Brain (organoid and tissue), 16 donors: ENCODE measurements at places on chromosomes 5 and 9.

DNA sequence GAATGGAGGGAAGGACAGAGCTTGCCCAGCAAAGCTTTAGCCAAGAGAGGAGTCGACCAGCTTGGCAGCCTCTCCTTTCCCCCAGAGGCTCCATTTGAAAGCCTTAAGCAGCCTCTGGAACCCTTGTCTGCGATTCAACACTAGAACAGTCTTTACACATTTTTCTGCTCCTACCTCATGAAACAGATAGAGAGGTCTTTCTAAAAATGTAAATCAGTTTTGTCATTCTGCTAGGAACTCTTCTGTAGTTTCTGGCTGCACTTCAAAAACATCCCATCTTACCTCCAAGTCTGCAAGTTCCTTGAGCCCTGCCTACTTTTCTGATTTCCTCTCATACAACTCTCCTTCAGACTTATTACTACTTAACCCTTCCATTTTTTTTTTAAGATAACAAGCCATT, 70.1 kb downstream of the PDE4D start:
- DNase-seq, result no peak

DNA sequence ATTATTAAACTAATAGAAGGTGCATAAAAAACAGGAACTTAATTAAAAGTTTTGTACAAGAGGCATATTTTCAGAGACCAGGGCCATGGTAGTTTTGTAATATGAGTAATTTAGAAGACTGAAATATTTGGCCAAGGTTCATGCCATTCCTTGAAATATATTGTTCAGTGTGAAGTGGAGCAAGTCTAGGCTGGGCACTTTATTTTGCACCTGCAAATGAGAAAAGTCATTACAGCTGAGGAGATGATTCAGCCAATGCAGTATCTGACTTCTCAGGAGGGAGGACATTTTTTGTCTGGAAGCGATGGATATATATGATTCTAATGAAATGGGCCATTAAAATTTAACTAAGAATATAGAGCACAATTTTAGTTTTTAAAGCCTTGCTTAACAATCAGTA, 754.0 kb upstream of the ADAMTS16 start:
- DNase-seq, result no peak

DNA sequence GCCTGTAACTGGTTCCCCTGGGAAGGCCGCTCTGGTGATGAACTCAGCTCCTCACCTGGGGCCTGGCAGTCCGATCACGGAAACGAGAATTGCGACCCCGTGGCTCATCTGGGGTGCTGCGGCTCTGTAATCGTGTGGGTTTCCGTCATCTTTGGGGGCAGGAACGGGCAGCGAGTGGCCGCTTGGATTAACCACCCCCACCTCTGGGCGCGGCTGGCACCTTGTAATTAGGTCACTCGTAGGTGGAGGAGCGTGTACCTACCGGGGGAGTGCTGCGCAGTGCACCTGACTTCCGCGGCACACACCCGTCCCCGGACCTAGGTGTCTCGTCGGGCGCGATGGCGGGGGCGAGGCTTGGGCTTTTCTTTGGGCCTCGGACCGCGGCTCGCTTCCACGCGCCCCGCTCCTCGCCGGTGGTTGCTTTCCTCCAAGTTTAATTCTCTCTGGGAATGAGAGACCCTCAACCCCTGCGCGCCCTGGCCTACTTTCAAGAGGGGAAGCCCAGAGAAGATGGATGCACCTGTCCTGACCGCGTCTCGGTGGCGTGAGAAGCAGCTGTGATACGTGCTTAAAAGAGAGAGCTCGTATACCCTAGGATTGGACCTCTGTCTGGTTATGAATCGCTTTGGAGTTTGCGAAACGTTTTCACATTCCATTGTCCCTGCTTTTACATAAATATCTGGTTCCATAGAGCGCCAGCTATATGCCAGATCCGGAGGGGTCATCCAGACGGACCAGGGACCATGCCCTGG, 744 bp upstream of the PPP2CA start:
- no peak for DNase-seq

DNA sequence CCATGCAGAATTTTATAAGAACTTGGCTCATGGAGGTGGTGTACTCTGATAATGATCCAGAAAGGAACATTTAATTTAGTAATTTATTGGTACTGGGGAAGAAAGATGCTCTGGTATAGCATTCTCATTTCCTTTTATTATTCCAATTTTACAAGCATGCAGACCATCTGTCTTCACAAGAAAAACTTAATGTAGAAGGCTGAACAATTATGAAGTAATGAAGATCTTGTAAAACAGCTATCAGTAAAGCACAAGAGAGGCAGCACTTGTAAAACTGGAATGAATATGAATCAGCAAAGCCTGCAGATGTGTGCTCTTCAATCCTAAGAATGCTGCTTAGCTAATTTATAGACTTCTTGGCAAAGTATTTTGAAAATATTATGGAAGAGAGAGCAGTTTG, 300.0 kb downstream of the YTHDC2 start:
- no peak for DNase-seq

GRCh38 chr5:172556262-172556661, 84.8 kb upstream of the NEURL1B start:
- no peak for DNase-seq

DNA sequence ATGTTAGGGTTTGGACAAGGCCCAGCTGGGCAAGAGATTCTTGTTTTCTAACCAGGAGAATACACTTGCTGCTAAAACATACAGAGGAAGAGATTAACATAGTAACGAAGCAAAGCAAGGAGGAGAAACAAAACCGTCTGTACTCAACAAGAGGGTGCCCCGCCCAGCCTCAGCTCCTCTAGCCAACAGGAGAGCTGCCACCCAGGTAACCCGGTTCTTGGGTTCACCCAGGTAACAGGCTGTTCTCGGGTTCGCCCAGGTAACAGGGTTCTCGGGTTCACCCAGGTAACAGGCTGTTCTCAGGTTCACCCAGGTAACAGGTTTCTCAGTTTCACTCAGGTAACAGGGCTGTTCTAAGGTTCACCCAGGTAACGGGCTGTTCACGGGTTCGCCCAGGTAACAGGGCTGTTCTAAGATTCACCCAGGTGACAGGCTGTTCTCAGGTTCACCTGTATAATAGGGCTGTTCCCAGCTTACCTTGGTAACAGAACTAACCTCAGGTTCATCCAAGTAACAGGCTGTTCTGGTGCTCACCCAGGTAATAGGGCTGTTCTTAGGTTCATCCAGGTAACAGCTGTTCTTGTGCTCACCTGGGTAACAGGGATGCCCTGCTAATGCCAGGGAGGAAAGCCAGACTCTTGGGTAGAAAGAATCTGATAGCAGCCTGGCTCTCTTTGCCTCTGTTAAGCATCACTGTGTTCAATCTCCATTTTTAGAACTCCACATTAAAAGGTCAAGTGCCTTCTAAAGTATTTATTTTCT, 271.6 kb downstream of the SYK start:
- no peak for DNase-seq

DNA sequence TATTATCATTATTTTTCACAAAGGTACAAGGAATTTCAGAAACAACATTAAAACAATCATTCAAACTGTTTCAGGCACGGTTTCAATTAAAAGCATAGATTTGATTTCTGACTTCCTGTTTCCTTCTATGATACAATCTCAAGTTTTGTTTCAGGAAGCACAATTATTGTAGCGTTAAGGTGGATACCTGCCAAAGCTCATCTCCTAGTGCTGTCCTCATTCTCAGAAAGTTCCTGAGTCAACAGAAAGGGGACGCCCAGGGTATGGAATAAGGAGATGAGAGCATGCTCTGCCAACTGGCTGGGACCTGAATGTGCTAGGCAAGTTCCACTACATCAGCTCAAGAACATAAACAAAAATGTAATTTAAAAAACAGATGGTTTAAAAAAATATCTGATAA, 2.0 kb upstream of the TRIM14 start:
- DNase-seq, result no peak

- no peak for DNase-seq
Measured at GRCh38 chr5:128196791-128197190, 113.2 kb downstream of the SLC12A2 start.

- DNase-seq, result no peak
Measured at GRCh38 chr9:134389642-134390041, 63.4 kb downstream of the RXRA start.

DNA sequence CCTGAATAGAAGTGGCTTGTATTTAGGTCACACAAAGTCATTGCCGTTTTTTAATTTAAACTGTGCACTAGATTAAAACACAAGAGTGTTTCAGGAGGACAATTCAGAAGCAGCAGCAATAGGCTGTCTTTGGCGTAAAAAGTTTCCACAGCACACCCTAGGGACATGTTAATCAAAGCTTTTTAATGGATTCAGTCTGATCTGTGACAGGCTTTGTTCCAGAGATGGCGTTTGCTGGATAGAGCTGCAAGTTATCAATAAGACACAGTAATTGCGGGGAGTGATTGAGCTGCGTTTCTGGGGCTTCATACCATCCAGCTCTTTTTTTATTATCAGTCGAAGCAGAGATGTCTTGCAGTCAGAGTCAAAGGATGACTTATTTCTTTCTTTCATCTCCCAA, 300.3 kb downstream of the ZNF608 start:
- DNase-seq, result peak; percentile 90
